Cardiac ventricle fibroblast (primary cell): ENCODE measurements at places on chromosomes 7 and 10. TPM values are rescaled to one million over a fixed set of nuclear protein-coding genes. Genes with fewer than 3 reads are reported as not detected.

MMP21 gene
- 0.15 TPM in 1 of 2 replicates, not detected in the other for total RNA-seq

FRAT1 gene
- total RNA-seq, result 1.8 and 4.5 TPM in 2 replicates

WNT8B gene
- not detected in 2 replicates for total RNA-seq

CPA4 gene
- total RNA-seq, result 1.3 and 2.6 TPM in 2 replicates

H2BK1 gene
- not detected in 2 replicates for total RNA-seq

ZNF853 gene
- total RNA-seq, result 0.73 and 1.1 TPM in 2 replicates

SEMA3E gene
- total RNA-seq, result 0.15 and 0.25 TPM in 2 replicates

HMX2 gene
- total RNA-seq, result not detected in 2 replicates

CFAP70 gene
- total RNA-seq, result 0.50 and 1.2 TPM in 2 replicates
